ENCODE measurements at places on chromosomes 12 and 14.

- DNase-seq, result no peak
Measured at GRCh38 chr12:26803552-26803951, 29.4 kb downstream of the ITPR2 start.

GRCh38 chr14:95759941-95760340, 46.0 kb upstream of the TCL1A start:
- no peak for DNase-seq

- no peak for DNase-seq
Measured at GRCh38 chr12:95709152-95709551, 81.4 kb downstream of the NTN4 start.

DNA sequence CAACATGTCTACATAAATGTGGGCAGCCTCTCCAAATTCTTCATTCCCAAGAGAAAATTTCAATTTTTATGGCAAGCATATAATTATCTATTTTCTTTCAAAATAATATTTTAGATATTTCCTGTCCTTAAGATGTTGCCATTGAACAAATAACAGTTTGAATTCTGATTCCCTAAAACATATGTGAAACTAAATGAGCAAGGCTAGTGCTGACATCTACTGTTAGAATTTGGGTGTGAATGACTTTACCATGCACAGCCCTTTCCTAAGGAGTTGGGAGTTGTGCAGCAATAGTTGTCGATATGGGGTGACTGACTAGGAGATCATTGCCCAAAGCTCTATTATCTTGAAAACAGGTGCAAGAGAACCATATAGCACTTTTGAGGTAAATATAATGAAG, 108.2 kb upstream of the SLC38A4 start:
- no peak for DNase-seq

GRCh38 chr12:62976110-62976662, 41.2 kb upstream of the PPM1H start:
- no peak for DNase-seq

DNA sequence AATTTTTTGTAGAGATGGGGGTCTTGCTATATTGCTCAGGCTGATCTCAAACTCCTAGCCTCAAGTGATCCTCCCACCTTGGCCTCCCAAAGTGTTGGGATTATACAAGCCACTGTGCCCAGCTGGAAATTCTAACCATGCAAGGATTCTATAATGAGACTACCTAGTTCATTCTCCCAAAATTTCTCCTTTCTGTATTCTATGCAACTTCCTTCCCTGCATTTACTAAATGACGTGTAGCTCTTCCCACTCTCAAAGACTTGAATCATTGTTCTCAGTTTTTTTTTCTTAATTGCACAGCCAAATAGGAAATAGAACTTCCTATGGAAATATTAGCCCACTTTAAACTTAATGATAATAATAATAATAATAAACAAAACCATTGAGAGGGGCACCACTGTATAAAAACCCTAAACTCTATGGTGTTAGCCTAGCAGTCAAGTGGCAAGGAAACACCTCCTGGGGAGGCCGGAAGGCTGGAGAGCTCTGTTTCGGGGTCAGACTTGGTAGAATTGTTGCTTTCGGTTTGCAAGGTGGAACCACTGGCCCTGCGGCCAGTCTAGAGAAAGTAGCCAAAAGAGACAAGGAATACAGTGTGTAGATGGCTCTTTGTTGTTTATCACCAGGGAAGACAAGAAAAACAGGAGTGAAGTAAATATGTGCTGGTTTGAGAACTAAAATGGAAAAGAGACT, 40.0 kb upstream of the TESC start:
- no peak for DNase-seq

DNA sequence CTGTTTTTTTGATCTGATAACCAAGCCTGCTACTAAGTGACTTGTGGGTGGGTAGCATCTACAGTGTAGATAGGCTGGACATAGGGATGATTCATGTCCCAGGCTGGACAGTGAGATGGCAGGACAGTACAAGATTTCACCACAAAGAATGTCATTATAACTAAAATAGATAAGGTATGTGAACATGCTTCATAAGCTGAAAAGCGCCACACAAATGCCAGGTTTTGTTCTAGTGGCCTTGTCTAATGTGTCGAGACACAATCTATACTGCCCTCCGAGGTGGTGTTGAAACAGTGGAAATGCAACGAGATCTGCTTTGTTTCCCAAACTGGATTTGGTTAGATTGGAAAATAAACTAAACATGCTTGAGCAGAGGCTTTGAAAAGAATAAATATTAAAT, 4.4 kb downstream of the LGALS3 start:
- DNase-seq, result no peak

DNA sequence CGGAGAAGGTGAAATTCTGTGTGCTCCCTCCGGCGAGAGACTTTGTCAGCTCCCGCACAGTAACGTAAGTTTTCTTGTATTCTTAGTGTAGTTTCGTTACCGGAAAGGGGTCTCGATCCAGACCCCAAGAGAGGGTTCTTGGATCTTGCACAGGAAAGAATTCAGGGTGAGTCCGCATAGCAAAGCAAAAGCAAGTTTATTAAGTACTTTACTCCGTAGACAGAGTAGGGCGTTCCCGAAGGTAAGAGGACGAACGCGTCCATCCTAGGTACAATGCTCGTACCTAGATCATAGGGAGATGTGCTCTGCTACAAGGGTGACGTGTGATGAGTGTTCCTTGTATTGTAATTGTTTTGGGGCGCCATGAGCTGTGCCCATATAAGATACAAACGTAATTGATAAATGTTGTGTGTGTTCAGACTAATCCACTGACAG, 293 bp downstream of the IFI27L1 start:
- DNase-seq, result no peak

GRCh38 chr14:30440961-30441360, 118.0 kb upstream of the G2E3 start:
- no peak for DNase-seq

GRCh38 chr12:120818416-120818815, 85.7 kb downstream of the SPPL3 start:
- no peak for DNase-seq

DNA sequence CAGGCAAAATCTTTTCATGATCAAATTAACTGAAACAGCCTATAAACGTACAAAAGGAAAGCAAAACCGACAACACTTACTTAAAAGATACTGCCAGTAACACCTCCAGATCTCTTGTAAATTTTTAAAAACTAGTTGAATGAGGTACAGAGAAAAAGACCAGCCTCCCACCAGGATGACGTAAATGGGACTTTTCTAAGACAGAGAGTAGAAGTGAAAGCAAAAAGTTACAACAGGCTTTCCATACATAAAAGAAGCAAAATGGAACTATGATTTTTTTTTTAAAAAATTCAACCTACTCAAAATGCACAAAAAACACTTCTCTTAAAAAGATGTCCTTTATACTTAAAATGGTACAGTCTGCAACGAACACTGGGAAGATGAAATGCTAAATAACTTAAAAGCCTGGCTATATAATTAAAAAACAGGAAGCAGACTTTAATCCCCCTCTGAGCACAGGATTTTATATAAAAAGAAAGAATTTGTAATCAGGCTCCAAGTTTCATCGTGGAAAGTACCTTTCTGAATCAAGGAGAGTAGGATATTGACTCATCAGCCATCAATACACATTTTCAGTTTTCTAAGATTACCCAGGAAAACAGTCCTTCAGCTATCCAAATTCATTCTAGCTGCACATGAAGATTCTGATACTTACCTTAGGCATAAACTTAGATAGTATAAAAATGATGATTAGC, 14.2 kb upstream of the MYO1A start:
- no peak for DNase-seq

DNA sequence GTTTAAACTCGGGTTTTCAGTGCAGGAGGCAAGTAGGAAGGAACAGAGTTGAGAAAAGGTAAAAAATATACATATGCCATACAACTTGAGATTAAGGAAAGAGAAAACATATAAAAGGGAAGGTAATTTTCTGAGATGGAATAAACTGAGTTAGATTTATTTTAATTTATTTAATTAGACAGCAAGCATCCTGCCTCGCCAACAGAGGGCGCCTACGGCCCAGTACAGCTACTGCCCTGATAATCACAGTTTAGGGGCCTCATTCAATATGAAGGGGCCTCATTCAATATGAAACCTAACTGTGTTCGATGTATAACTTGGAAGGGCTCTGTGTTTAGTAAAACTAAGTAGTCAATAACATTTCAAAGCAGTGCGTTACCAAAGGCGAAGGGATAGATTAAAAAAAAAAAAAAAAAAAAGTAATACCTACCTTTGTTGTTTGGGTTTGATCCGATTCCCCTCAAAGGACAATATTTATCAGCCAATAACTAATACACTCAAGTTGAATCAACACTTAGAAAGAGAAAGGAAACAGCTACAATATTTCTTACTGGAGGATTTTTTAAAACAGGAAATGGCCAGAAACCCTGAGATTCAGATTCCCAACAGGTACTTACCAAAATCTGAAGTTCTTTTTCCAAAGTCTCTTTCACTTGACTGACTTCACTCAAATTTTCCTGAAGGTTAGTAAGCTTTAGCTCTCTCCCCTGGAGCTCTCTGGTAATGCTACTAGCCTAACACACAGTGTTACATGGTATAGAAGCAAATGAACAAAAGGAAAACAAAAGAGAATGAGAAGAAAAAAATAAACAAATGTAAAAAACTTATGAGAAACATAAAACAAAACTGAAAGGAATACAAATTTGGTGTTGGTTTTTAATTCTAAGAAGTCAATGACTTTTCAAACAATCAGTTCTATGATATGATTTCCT, 70.0 kb upstream of the VPS33A start:
- no peak for DNase-seq

- DNase-seq, result no peak
Measured at GRCh38 chr12:70948976-70949336, 28.4 kb upstream of the PTPRR start.

DNA sequence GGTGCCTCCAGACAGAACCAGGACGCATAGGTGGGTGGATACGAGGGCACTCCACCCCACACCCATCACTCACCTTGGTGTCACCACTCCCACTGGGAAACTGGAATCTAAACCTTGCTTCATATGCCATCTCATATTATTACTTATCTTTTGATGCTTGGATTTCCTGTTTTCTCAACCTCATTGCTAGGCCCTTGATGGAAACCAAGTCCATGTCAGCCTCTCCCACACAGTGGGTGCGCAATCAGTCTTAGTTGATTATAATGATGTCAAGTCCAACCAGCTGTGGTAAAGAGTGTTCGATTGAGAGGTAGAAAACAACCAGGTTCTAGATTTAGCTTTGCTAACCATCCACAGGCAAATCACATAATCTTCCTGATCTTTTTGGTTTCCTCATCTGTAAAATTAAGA, 584 bp upstream of the DDHD1 start:
- no peak for DNase-seq

- no peak for DNase-seq
Measured at GRCh38 chr12:127416796-127417195, 850.2 kb upstream of the TMEM132C start.

DNA sequence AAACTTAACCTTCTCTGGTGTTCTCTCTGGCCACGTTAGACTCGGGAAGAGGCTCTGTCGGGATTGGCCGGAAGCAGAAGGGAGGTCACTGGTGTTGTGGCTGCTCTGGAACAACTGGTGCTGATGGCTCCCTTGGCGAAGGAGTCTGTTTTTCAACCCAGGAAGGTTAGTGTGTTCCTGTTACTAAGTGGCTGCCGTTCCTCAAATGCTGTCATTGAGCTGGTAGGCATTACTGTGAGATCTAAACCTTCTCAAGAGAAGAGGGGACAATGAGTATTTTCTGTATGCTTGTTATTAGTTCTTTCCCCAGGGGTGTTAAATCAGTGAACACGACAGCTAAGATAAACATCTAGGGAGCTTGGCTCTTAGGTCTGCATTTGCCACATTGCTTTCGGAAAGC, 18.3 kb downstream of the POP5 start:
- DNase-seq, result no peak

GRCh38 chr12:5969156-5969973, 24.3 kb upstream of the ANO2 start:
- no peak for DNase-seq

- no peak for DNase-seq
Measured at GRCh38 chr12:132285991-132286681, 43.3 kb downstream of the GALNT9 start.

DNA sequence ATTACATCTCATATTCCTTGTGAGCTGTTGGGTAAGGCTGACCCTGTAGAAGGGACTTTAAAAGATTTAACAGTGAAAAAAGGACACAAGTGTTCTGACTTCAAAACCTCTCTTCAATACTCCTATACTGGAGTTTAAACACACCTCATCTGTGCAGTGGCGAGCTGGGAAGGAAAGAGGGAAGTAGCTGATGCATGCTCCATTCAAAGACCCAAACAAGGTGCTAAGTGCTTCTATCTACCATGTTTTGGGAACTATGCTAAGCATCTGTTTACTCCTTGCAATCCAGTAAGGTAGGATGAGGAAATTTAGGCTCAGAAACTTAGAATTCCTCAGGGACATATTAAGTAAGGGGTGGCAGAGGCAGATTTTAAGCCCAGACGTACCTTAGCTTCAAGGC, 16.4 kb upstream of the DNM1L start:
- DNase-seq, result no peak

GRCh38 chr12:12788675-12789368, 3.4 kb downstream of the APOLD1 start:
- DNase-seq, result no peak

DNA sequence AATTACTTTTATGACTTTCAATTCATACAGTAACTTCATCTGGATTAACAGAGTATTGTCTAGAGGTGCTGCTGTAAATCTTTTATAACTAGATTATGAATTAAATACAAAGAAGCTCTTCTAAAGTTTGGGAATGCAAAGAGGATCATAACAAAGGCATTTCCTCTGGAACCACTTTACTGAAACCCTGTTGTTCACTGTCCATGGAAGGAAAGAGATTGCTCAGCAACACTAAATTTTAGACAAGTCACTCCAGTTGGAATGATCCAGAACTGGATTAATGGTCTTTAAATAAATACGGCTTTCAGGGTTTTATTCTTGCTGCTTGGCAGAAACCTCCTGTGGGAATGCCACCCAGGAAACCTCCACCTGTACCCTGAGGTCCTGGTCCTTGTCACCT, 250.6 kb downstream of the KSR2 start:
- DNase-seq, result no peak

GRCh38 chr14:99232714-99233214, 39.2 kb downstream of the BCL11B start:
- no peak for DNase-seq

DNA sequence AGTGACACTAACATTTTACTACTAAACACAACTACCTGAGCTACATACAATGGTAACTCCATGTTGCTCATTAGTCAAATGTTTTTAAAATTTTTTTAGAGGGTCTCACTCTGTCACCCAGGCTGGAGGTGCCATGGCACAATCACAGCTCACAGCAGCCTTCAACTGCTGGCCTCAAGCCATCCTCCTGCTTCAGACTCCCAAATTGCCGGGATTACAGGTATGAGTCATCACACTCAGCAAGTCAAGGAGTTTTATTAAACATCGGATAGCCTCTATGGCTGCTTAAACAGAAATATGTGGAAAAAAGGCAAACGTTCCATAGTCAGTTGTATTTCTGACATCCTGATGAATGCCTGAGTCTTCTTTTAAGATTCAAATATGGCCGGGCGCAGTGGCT, 11.1 kb upstream of the NPFF start:
- no peak for DNase-seq

- DNase-seq, result no peak
Measured at GRCh38 chr14:105213361-105213760, 32.2 kb upstream of the NUDT14 start.

DNA sequence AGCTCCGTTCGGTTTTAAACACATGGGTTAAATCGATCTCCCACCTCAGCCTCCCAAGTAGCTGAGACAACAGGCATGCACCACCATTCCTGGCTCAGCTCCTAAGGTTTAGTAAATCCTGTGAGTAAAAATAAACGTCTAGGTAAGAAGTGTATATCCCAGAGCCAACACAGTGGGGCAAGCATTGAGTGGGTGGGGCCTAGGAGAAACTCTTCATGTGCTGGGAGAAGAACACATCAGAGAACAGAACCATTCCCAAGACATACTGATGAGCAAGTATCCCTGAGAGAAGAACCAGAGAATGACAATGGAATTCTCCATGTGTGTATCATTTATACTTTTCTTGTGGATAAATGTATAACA, 86.3 kb downstream of the SEC23A start:
- DNase-seq, result no peak

All from stimulated activated CD8-positive, alpha-beta memory T cell treated with anti-CD3 and anti-CD28 coated beads, Interleukin-7, amount 100 ng/mL, for 1 hour (primary cell).